COLO829 (cell line): ENCODE measurements at places on chromosomes 3 and 15.

- DNase-seq: no peak
Measured at GRCh38 chr3:99895131-99895696, 77.6 kb downstream of the CMSS1 start.

- DNase-seq: no peak
Measured at GRCh38 chr15:41795996-41796856, 21.9 kb downstream of the MAPKBP1 start.

GRCh38 chr3:72571052-72571451, 277.2 kb downstream of the SHQ1 start:
- no peak for DNase-seq

DNA sequence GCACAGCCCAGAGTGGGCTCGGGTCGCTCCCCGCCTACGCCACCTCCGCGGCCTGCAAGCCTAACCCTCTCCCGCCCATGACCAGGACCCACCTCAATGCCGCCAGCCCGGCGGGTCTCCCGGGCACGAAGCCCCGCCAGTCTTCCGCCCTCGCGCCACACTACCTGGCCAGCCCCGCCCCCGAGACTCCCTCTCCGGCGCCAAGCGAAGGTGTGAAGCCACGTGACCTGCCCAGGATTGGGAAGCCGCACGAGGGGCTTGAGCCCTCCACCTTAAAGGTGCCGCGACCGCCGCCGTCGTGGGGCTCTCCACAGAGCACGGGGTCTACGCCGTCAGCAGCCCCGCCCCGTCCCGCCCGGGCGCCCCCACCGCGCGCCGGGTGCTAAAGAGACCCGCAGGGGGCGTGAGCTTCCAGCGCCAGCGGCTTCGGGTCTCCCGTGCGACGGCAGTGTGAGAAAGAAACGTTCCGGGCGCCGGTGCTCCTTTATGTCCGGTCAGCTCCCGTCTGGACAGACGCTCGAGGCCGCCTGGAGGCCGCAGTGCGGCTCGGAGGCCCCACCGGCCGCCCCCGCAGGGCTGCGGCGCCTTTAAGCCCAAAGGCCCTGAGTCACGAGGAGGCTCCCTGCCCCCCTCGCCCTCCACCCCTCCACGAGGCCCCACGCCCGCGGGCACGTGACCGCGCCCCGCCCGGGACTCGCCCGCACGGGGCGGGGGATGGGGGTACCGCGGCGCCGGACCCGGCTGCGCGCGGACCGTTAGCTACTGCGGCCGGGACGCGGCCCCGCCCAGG, at the start of gene CPEB1:
Gene CPEB1, minus strand, starts transcription at position 319 of the 790 bp plus-strand sequence. CDS start 18,904 bp downstream, outside the sequence.
- peak; percentile 49 for DNase-seq

- DNase-seq: no peak
Measured at GRCh38 chr3:114213292-114213626, 24.1 kb downstream of the ZNF80 start.
